ENCODE measurements at places on chromosomes 4 and X.
A peak's percentile ranks its signal among the peaks of the same experiment; 100 is the strongest.

- peak; percentile 20 for DNase-seq
These were observed 15.0 kb downstream of the RGN start for GRCh38 chrX:47093248-47093647.

GRCh38 chrX:46461660-46462191, 83.5 kb downstream of the ZNF674 start:
- no peak for DNase-seq

DNA sequence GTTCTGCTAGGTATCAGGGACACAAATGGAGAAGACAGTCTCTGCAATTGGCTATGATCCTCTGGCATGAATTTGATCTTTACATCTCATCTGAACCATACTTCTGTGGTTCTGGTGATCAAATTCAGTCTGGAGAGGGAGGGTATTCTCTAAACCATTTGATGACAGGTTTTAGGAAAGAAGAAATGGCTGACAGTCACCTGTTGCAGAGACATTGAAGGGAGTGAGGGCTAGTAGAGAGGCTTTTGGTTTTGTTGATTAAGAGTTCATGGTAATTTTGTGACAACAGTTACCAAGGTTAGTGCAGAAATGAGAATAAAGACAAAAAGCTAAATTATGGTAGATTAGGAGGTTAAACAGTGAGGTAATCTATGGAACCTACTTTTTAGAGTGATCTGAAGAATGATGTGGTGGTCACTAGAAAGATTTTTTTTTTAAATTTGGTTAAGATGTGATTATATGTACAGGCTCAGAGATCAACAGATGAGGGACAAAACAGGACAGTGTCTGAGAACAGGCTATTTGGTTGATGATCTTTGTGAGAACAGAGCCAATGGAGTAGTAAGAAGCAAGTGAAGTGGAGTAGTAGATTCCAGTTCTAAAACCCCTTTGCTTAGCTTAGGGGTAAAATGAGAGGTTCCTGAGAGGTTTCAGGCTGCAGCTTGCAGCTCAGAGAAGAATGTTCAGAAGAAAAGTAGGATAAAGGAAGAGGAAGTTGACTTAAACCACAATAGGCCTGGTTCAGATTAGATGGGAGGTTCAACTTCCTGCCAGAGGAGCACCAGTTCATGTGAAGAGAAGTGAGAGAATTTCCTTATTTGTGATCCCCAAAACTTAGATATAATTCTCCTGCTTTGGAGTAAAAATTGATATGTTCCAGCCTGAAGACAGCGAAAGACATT, 34.7 kb downstream of the VSIG4 start:
- peak; percentile 28 for DNase-seq

DNA sequence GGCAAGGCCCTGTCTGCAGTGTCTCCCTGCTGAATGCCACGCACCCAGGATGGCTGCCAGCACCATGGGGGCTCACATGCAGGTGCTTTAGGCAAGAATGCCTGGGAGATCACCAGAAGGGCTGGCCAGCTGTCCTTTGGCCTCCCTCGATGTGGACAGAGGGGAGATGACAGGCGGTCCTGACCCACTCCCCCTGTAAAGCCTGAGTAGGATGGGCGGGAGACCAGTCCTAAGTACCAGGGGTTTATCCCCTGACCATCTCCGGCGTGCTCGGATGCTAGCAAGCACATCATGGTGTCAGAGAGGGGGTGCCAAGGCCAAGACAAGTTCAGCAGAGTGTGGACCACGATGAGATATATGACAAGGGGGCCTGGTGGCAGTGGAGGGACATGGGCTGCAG, 5.3 kb downstream of the PDZD4 start:
- DNase-seq: no peak

GRCh38 chr4:153275380-153276276, 68.9 kb upstream of the MND1 start:
- no peak for DNase-seq

DNA sequence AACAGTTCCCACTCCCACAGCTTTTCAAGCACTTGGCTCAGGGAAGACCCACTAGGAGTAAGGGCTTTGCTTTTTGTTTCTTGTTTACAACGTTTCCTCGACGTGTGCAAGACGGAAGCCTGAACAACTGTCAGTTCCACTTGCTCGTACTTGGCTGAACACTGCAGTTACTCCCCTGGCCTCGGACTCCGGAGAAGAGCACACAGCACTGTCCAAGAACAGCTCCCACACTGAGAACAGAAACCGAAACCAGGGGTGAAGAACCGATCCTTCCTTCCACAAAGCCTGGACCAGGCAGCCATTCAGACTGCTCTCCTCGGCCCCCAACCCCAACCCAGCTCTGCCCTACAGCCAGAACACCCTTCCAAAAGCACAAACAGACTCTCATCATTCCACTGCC, 25.5 kb downstream of the IRF2 start:
- peak; percentile 26 for DNase-seq

GRCh38 chrX:5730556-5730955, 498.1 kb downstream of the NLGN4X start:
- DNase-seq: no peak

- no peak for DNase-seq
These were observed 16.2 kb downstream of the NKX6-1 start for GRCh38 chr4:84482564-84483563.

- no peak for DNase-seq
These were observed 1765.8 kb downstream of the PCDH7 start for GRCh38 chr4:32485956-32486355.

GRCh38 chrX:5399403-5399802, 829.3 kb downstream of the NLGN4X start:
- DNase-seq: no peak
